Heart right ventricle (tissue), 16 donors: ENCODE measurements at places on chromosomes 1 and 21. TPM values are rescaled to one million over a fixed set of nuclear protein-coding genes. Genes with fewer than 3 reads are reported as not detected.
A peak's percentile ranks its signal among the peaks of the same experiment; 100 is the strongest.

- H3K4me1 ChIP-seq, result peaks cover 17% of the 10 kb centered on the region
- no peaks in the 10 kb centered on the region for H3K36me3 ChIP-seq
- peaks cover 55% of the 10 kb centered on the region for H3K27me3 ChIP-seq
- DNase-seq, result no peak
- H3K4me3 ChIP-seq, result no peak overlapping the region
Observed at GRCh38 chr21:44927259-44927586, 6.5 kb upstream of the ITGB2 start.

Gene HAO2
- total RNA-seq, result not detected

- no peaks in the 10 kb centered on the region for H3K4me1 ChIP-seq
- H3K4me3 ChIP-seq, result no peak overlapping the region
- H3K27ac ChIP-seq, result no peak overlapping the region
- DNase-seq, result no peak
- no peaks in the 10 kb centered on the region for H3K27me3 ChIP-seq
Observed at GRCh38 chr1:231899713-231900435, 273.3 kb downstream of the DISC1 start.

DNA sequence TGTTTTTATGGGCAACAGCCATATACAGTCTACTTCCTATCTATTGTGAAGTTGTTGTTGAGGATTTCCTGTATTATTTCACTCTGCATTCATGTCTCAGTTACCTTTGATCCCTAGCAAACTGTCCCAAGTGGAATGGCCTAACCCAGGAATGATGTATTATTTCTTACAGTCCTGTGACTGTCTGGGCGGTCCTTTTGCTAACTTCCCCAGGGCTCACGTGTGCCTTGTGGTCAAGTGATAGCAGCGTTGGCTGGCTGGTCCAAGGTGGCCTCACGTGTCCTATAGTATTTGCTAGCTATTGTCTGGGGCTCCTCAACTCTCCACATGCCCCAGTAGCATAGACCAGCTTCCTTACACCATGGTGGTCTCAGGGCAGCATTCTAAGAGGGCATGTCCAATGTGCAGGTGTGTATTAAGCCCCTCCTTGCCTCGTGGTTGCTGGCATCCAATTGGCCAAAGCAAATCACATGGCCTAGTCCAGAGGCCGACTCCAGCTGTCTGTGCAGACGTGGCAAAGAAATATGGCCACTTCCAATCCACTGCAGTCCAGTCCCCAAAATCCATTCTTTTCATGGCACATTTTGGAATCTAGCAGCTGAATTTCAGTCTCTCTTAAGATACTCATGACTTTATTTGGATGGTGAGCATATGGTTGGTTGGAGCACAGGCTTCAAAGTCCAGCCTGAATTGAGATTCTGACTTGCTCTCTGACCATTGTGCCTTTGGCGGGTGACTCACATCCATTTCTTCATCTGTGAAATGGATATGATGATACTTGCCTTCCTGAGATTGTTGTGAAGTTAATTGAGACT, 94.1 kb downstream of the GALNT2 start:
- H3K4me1 ChIP-seq, result peaks cover 57% of the 10 kb centered on the region
- no peaks in the 10 kb centered on the region for H3K36me3 ChIP-seq
- peak overlapping the region; percentile 13 for H3K27ac ChIP-seq
- no peak for DNase-seq

DNA sequence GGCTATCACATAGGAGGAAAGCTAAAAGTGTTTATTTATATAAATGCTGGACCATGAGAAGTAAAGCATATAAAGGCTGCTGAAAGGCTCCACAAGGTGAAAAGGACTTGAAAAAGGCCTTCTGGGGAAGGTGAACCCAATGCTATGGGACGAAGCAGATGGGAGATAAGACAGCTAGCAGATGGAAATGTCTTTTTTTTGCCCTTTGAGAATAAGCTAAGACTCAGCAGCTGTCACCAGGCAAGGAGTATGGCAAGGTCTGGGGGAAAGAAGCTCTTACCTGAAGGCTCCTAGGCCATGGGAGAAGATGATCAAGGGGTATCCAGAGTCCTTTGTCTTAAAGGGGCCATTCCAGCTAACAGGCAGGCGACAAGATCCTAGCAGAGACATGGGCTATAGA, 9.9 kb downstream of the PAFAH2 start:
- H3K36me3 ChIP-seq, result peaks cover 58% of the 10 kb centered on the region
- DNase-seq, result no peak
- peaks cover 46% of the 10 kb centered on the region for H3K4me1 ChIP-seq
- no peak overlapping the region for H3K4me3 ChIP-seq

DNA sequence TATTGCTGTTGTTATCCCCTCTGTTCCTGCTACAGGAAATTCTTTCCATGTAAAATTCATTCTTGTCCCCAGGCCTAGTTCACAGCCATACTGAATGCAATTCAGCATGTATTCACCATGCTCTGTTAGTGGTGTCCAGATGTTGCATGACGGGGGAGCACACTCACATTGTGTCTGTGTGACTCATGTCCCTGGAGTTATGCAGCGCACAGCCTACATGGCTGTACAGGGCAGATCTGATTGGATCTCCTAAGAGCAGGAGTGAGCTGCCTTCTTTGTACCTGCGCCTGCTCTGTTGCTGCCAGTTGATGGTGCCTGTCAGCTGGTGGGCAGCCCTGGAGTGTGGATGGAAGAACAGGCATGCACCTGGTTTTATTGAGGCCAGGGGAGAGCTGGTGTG, 17.6 kb downstream of the HTR6 start:
- no peak overlapping the region for H3K4me3 ChIP-seq
- no peak for DNase-seq
- H3K27ac ChIP-seq, result no peak overlapping the region

DNA sequence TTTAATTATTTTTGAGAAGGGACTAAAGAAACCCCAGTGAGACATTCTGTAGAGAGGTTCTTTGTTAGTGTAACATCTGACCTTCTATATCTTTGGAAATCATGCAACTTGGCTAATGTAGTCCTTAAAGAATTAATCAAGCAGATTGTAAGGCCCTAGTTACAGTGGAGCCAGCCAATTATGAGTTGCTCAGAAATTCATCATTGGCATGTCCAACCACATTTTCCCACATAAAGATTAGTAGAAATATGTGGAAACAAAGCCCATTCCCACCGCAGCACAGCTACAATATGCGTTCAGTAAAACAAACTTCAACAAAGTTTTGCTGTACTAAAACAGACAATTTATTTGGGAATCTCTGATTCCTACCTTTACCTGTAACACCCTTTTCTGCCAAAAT, 27.8 kb downstream of the WNT2B start:
- H3K4me3 ChIP-seq, result no peak overlapping the region
- H3K4me1 ChIP-seq, result peaks cover 3% of the 10 kb centered on the region

DNA sequence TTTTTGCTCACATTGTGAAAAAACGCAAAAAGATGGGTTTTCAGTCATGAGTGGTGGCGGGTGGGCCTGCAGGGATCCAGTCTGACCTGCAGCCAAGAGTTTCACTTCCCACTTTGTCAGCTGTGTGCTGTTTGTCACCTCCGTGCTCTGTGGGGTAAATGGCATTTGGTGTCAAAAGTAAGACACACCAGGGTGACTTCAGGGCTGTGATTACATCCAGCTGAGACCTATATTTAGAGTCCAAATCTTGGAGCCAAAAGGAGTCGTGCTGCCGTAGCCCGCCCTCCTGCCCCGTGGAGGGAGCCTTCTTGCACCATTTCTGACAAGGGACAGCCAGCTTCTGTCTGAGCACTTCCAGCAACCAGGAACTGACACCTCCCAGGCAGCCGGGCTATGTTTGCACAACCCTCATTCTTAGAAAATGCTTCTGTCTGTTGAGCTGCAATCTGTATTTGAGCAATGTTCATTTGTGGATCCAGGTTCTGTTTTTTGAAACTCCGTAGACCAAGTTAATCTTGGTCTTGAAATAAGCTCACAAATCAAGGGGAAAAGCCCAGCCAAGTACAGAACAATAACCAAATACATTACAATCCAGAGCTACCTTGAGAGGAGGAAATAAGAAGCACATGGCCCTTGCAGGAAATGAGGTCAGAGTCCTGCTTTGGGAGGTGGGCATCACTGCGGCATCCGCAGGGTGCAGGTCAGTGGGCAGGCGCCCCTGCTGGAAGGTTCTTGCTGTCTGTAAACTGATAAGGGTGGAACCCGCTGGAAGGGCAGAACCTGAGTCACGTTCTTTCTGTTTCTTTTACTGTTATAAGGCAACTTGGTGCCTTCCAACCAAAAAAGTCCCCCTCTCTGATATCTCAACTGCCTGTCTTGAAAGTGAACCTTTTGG, 14.4 kb downstream of the ABCG1 start:
- peak overlapping the region; percentile 91 for H3K27ac ChIP-seq
- H3K27me3 ChIP-seq, result no peaks in the 10 kb centered on the region
- H3K36me3 ChIP-seq, result no peaks in the 10 kb centered on the region
